Stimulated activated CD8-positive, alpha-beta memory T cell treated with anti-CD3 and anti-CD28 coated beads, Interleukin-4, amount 100 ng/mL, for 1 hour (primary cell): ENCODE measurements at places on chromosomes 2 and 18.

- DNase-seq = no peak
Observed at GRCh38 chr2:169823996-169824372, 721 bp downstream of the METTL5 start.

GRCh38 chr2:6398421-6398820 lies 467.3 kb downstream of the CMPK2 start:
- no peak for DNase-seq

DNA sequence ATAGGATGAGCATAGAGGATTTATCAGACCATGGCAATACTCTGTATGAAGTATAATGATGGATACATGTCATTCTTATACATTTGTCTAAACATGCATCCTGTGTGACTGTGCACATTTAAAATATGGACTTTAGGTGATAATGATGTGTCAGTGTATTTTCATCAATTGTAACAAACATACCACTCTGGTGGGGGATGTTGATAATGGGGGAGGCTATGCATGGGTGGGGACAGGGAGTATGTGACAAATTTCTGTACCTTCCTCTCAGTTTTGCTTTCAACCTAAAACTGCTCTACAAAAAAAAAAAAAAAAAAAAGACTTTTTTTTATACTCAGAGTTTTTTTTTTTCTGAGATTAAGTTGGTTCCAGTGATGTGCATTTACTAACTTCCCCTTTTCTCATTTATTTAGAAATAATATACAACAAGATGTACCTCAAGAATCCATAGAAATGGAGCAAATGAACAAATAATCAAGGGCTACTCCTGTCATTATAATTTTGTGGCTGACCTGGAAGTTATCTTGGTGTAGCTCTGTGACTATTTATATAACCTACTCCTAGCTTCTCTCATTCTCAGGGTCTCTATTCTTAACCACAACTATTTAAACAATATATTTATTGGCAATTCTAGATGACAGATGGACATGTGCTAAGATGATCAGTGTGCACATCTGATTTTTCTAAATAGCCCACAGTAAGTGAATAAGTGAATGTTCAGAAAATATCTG lies 108.9 kb upstream of the ITGA4 start:
- DNase-seq = no peak

- DNase-seq = no peak
Observed at GRCh38 chr2:101725515-101726192, 28.1 kb downstream of the MAP4K4 start.
